Lower lobe of right lung (tissue), 2 donors: ENCODE measurements at places on chromosomes 13 and 19.

DNA sequence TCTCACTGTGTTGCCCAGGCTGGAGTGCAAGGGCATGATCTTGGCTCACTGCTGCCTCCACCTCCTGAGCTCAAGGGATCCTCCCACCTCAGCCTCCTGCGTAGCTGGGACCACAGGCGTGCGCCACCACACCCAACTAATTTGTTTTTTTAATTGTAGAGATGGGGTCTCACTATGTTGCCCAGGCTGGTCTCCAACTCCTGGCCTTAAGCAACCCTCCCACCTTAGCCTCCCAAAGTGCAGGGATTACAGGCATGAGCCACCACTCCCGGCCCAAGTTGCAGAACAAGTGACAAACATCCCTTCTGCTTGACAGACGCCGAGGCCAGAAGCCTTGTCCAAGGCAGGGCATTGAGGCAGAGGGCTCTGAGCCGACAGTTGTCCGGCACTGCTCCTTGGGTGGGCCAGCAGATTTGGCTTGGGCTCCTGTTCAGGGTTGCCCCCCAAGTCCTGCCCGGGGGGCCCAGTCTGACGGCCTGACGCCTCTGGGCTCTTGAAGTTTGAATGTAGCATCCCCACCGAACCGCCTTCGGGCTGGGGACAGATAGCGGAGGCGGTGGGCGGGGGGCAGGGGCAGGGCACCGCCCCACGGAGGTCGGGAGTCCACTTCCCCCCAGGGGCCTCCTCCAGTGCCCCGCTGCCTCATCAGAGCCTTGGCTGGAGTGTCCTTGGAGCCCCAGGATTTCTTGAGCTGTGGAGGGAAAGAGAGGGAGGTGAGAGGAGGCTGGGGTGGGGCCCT lies 5.7 kb upstream of the SPACA4 start:
- H3K27me3 ChIP-seq: no peaks in the 10 kb centered on the region
- no peaks in the 10 kb centered on the region for H3K4me1 ChIP-seq
- no peak overlapping the region for H3K4me3 ChIP-seq
- DNase-seq: no peak
- H3K36me3 ChIP-seq: no peaks in the 10 kb centered on the region

DNA sequence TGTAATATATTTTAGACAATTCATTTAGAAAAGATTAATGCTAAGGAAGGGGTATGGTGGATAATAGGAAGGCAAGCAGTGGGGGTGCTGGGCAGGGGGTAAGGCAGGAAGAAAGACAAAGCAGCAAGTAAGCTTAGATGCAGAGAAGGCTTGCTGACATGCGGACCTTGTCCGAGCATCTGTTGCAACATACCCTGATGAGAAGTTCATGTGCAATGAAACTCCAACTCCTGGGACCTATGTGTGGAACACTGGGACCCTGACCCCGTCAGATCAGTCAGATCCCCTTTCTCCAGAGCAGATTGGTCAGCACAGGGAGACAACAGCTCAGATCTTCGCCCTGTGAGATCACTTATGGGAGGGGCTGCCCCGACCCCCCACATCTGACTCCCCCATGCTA lies 71.3 kb upstream of the ZNF599 start:
- no peak for DNase-seq
- H3K4me1 ChIP-seq: no peaks in the 10 kb centered on the region
- no peaks in the 10 kb centered on the region for H3K27me3 ChIP-seq
- no peaks in the 10 kb centered on the region for H3K36me3 ChIP-seq
- no peak overlapping the region for H3K4me3 ChIP-seq
- H3K27ac ChIP-seq: no peak overlapping the region

DNA sequence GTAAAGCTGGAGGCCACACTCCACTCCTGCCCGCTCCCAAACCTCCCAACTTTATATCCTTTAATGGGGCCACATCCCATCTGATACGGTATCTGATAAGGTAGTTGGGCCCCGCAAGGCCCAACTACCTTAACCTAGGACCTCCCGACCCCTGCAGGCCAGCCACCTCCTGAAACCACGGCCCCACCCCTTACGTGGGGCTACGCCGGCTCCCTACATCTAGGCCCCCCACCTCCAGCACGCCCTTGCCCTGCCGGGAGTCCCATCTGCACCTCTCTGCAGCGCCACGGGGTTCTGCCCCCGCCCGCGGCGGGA lies 2.2 kb downstream of the IGFLR1 start:
- H3K4me1 ChIP-seq: peaks cover 41% of the 10 kb centered on the region
- peak overlapping the region; percentile 88 for H3K27ac ChIP-seq
- no peaks in the 10 kb centered on the region for H3K27me3 ChIP-seq
- DNase-seq: no peak

- H3K36me3 ChIP-seq: no peaks in the 10 kb centered on the region
- peaks cover 16% of the 10 kb centered on the region for H3K27me3 ChIP-seq
- no peak overlapping the region for H3K4me3 ChIP-seq
- DNase-seq: peak; percentile 30
- H3K4me1 ChIP-seq: peaks cover 13% of the 10 kb centered on the region
Observed at GRCh38 chr13:113004126-113004525, 35.1 kb downstream of the MCF2L start.

- H3K4me3 ChIP-seq: peak overlapping the region; percentile 11
- H3K27me3 ChIP-seq: peaks cover 8% of the 10 kb centered on the region
- peaks cover 43% of the 10 kb centered on the region for H3K4me1 ChIP-seq
- H3K27ac ChIP-seq: peak overlapping the region; percentile 78
- H3K36me3 ChIP-seq: peaks cover 15% of the 10 kb centered on the region
Observed at GRCh38 chr19:55486971-55487923, 989 bp upstream of the SSC5D start.

GRCh38 chr19:1082928-1083816 lies 12.0 kb downstream of the POLR2E start:
- peak overlapping the region; percentile 29 for H3K4me3 ChIP-seq
- H3K4me1 ChIP-seq: peaks cover 20% of the 10 kb centered on the region
- no peak for DNase-seq
- H3K27me3 ChIP-seq: no peaks in the 10 kb centered on the region
- H3K36me3 ChIP-seq: peaks cover 86% of the 10 kb centered on the region
- no peak overlapping the region for H3K27ac ChIP-seq

GRCh38 chr13:68481130-68481529 lies 1251.0 kb upstream of the PCDH9 start:
- no peaks in the 10 kb centered on the region for H3K27me3 ChIP-seq
- no peaks in the 10 kb centered on the region for H3K36me3 ChIP-seq
- no peak for DNase-seq
- H3K4me1 ChIP-seq: no peaks in the 10 kb centered on the region
- no peak overlapping the region for H3K27ac ChIP-seq
- H3K4me3 ChIP-seq: no peak overlapping the region

DNA sequence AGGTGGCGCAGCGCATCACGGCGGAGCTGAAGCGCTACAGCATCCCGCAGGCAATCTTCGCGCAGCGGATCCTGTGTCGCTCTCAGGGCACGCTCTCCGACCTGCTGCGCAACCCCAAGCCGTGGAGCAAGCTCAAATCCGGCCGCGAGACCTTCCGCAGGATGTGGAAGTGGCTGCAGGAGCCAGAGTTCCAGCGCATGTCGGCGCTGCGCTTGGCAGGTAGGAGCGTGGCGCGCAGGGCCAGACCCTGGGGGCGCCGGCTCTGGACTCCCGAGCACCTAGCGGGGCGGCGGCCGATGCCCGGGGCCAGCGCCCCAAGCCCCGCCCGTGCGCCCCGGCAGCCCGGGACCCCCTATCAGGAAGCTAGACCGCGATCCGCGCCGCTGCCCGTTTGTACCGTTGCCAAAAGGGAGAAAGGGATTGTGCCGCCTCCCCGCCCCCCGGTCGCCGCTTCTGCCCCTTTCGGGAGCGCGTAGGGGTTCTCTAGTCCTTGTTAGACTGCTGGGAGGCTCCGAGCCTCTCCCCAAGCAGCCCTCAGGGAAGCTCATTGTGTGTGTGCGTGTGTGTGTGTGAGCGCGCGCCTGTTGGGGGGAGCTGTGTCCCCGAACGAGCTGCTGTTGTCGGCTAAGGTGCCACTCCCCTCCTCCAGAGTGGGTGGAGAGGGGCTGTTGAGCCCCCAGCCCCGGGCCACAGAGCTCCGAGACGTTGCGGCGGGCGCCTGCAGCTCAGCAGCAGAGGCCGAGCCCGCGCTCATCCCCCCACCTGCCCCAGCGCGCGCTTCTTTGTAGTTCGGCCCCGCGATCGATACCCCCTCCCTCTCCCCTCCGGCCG lies 1.5 kb downstream of the ONECUT3 start:
- no peak overlapping the region for H3K27ac ChIP-seq
- no peak overlapping the region for H3K4me3 ChIP-seq
- H3K27me3 ChIP-seq: peaks cover 88% of the 10 kb centered on the region
- no peak for DNase-seq
- H3K4me1 ChIP-seq: peaks cover 13% of the 10 kb centered on the region

DNA sequence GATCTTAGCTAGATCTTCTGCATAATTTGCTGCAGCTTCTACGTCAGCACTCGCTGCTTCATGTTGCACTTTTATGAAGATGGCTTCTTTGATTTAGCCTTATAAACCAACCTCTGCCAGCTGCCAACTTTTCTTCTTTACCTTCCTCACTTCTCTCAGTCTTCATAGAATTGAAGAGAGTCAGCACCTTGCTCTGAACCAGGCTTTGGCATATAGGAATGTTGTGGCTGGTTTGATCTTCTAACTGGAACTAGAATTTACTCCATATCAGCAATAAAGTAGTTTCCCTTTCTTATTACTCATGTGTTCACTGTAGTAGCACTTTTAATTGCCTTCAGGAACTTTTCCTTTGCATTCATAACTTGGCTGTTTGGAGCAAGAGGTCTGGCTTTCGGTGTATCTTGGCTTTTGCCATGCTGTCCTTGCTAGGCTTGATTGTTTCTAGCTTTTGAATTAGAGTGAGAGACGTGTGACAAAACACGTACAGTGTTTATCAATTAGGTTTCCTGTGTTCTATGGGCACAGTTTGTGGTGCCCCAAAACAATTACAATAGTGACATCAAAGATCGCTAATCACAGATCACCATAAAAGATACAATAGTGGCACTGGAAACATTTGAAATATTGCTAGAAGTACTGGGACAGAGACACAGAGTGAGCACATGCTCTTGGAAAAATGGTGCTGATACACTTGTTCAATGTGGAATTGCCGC lies 50.7 kb downstream of the NDFIP2 start:
- no peak for DNase-seq
- no peaks in the 10 kb centered on the region for H3K27me3 ChIP-seq
- peaks cover 3% of the 10 kb centered on the region for H3K4me1 ChIP-seq

DNA sequence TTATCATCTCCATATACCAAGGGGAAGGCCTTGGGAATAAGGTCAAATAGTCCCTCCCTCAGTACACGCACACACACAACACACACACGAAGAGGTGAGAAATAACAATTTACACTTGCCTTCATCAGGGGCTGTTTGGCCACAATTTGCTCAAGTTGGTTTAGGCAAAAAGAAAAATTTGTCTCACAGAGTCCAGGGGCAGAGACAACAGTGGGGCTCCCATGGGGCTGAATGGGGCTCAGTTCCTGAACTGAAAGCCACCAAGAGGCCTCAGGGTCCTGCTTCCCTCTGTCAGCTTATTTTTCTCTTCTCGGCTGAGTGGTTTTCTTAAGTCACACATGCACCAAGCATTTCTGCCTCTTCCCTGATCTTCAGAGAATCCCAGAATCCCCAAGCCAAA lies 35.5 kb downstream of the PCDH8 start:
- H3K4me1 ChIP-seq: peaks cover 11% of the 10 kb centered on the region
- DNase-seq: no peak

GRCh38 chr13:113086031-113086750 lies 19.4 kb upstream of the F7 start:
- H3K27ac ChIP-seq: no peak overlapping the region
- DNase-seq: peak; percentile 39
- no peak overlapping the region for H3K4me3 ChIP-seq
- no peaks in the 10 kb centered on the region for H3K27me3 ChIP-seq

- no peaks in the 10 kb centered on the region for H3K27me3 ChIP-seq
- H3K27ac ChIP-seq: no peak overlapping the region
- no peak for DNase-seq
- H3K36me3 ChIP-seq: no peaks in the 10 kb centered on the region
- H3K4me1 ChIP-seq: no peaks in the 10 kb centered on the region
Observed at GRCh38 chr13:82847595-82847994, 1034.7 kb downstream of the SLITRK1 start.

- DNase-seq: no peak
- H3K27me3 ChIP-seq: no peaks in the 10 kb centered on the region
- H3K36me3 ChIP-seq: no peaks in the 10 kb centered on the region
- no peak overlapping the region for H3K27ac ChIP-seq
Observed at GRCh38 chr13:72194523-72194922, 327.5 kb upstream of the DACH1 start.

DNA sequence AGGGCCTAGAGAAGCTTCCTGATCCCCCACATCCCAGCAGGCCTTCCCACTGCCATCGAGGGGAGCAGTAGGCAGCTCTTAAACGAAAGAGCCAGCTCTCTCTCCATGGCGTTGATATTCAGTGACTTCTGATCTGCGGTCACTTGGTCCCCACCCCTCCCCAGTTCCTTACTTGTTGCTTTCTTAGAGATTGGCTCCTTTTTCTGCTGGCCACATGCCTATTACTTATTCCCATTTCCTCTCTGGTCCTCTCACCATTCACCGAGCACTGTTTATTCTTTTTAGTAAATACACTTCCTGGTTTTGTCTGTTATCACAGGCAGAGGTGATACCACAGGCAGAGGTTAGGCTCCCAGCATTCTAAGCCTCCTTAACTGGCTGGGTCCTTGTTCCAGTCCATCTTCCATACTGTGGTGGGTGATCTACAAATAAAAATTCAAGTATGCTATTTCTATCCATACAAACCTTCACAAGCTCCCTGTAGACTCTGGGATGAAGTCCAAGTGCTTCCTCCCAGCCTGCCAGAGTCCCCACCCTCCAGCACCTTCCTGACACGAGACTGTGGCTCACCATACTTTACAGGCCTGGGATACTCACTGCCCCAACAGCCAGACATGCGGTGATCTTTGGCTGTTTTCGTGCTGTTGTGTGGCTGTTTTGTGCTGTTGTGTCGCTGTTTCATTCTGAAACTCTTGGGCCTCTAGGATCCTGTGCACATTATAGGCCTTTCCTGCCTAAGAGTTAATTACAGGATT lies 315.9 kb downstream of the ATP8A2 start:
- no peak for DNase-seq
- H3K4me1 ChIP-seq: no peaks in the 10 kb centered on the region
- no peaks in the 10 kb centered on the region for H3K27me3 ChIP-seq
- no peaks in the 10 kb centered on the region for H3K36me3 ChIP-seq
- no peak overlapping the region for H3K27ac ChIP-seq

GRCh38 chr13:84137292-84137691 lies 255.0 kb upstream of the SLITRK1 start:
- peak overlapping the region; percentile 10 for H3K4me3 ChIP-seq
- no peaks in the 10 kb centered on the region for H3K27me3 ChIP-seq
- no peaks in the 10 kb centered on the region for H3K4me1 ChIP-seq
- no peak for DNase-seq
- peak overlapping the region; percentile 25 for H3K27ac ChIP-seq
- no peaks in the 10 kb centered on the region for H3K36me3 ChIP-seq

DNA sequence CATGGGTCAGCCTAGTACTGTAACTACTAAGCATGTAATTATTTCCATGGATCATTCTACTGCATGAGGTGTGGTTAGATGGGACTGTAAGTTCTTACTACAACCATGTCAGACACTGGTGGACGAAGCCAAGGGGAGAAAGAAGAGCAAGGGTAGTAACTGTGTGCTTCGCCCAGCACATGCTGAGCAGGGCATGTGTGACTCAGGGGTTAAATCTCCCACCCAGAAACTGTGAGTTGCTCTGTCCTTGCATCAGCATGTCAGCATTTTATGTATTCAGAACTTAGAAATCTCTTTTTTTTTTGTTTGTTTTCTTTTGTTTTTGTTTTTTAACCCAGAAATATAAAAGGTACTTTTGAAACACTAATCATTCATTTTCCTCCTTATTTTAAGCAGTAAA lies 436.6 kb upstream of the KLF12 start:
- H3K27me3 ChIP-seq: no peaks in the 10 kb centered on the region
- H3K4me1 ChIP-seq: peaks cover 9% of the 10 kb centered on the region
- DNase-seq: no peak
- H3K4me3 ChIP-seq: no peak overlapping the region
- no peak overlapping the region for H3K27ac ChIP-seq

- no peaks in the 10 kb centered on the region for H3K36me3 ChIP-seq
- H3K27me3 ChIP-seq: no peaks in the 10 kb centered on the region
- H3K4me3 ChIP-seq: no peak overlapping the region
- no peak overlapping the region for H3K27ac ChIP-seq
- H3K4me1 ChIP-seq: peaks cover 21% of the 10 kb centered on the region
Observed at GRCh38 chr13:51998723-51999509, 12.3 kb downstream of the ATP7B start.
